ENCODE measurements at places on chromosomes 5 and 9.
A peak's percentile ranks its signal among the peaks of the same experiment; 100 is the strongest.

DNA sequence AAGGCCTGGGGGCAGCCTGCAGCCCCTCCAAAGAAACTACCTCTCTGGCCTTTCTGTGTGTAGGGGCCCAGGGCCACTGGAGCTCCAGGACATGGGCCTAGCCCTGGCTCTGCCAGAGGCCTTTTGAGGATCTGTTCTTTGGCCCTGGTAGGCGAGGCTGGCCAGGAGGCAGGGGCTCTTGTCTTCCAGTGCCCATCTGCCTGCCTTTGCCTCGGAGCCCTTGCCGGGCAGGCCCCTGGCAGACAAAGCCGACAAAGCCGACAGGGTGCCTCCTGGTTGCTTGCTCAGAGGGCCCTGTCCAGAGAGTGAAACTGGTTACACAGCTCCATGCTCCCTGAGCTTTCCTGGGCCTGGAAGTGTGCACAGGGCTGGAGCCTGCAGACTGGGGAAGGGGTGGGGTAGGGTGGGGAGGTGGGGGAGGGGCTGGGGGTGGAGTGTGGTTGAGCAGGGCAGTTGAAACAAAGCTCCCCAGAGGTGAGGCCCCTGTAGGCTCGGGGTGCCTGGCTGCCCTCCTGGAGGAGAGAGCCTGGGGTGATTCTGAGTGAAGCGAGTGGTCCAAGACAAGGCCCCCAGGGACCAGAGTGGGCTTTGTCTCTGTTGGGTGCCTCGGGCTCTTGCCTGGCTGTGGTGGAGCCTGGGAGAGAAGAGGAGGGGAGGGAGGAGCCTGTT is 29.3 kb downstream of the PTPA start:
- peak; percentile 65 for DNase-seq

GRCh38 chr5:72633649-72634048 is 126.4 kb upstream of the ZNF366 start:
- no peak for DNase-seq

DNA sequence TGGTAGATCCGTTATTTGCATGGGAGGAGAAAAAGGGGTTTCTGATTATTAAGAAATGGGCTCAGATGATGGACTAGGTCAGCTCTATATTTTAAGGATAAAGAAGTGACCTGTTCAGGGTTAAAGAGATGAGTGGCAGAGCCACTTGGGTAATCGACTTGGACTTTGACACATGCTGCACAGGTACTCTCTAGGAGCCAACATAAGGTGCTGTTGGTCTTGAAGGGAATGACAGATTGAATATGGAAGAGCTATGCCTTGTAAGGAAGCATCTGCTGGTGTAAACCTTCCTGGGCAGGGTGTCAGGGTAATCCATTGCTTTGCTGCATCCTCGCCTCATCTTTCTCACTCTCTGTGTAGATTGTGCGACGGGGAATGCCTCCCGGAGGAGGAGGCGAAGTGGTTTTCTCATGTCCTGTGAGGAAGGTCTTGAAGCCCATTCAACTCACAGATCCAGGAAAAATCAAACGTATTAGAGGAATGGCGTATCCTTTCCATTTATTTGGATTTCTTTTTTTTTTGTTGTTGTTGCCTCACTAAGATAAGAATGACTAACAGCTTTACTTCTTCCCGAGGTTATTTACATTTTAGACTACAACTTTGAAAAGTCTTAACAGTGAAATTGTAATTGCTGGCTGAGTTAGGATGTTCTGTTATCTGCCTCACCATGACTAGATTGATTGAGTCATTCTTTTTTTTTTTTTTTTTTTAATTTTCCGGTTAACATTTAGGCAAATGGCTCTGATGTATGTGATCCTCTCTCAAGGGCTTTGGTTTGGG is 41.2 kb downstream of the RCL1 start:
- DNase-seq: no peak

DNA sequence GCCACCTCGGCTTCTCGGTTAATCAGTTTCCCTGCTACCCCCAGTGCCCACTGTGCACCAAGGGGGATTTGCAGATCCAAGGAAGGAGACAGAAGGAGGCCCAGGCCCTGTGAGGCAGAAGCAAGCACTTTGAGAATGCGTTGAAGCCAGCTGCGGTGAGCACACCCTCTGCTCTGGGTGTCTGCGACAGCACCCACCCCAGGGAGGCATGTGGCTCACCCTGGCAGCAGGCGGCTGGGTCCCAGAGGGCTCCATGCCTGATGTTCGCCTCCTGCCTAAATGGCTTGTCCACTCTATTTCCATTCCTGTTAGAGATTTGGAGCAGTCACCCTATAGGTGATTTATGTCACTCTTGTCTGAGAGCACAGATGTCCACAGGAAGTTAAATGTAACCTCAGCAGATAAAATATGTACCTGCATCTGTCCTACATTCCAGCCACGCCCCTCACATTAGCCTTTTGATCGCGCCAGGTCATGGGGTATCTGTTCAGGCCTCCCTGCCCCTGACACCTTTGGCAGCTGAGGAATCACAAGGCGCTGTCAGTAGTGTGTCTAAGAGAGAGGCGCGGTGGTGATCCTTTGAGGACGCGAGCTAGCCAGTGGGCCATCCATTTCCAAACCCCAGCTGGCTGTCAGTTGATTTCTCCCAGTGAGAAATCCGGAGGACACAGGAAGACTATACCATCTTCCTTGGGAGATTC is 28.1 kb downstream of the PTGES2 start:
- DNase-seq: peak; percentile 64

GRCh38 chr9:104090578-104090977 is 3.5 kb upstream of the SMC2 start:
- DNase-seq: no peak

DNA sequence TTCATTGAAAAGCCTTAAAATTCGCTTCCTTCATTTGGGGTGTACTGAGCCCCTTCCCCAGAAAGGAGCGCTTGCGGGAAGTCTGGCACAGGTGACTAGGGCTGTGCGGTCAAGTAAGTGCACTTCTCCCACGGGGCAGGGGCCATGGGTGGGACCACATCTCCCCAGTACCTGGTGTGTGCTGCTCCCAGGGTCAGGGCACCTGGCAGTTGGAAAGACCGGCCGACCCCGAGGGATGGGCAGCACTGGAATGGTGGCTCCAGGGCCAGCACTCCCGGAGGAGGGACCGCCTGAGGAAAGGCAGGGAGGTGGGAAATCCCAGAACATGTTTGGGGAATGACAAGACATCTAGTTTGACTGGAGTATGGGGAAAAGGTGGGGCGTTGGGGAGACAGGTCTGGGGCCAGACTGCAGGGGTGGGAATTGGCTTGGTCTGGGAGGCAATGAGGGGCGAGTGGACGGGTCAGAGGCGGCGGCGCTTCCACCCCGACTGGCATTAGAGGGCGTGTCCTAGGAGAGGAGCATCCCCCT is 727 bp upstream of the GLIPR2 start:
- DNase-seq: no peak

GRCh38 chr9:122200960-122201595 is 27.7 kb downstream of the LHX6 start:
- DNase-seq: no peak

- no peak for DNase-seq
Observed at GRCh38 chr5:9196403-9197227, 349.3 kb downstream of the SEMA5A start.

- no peak for DNase-seq
Observed at GRCh38 chr9:92033991-92034390, 81.2 kb downstream of the SPTLC1 start.

- DNase-seq: no peak
Observed at GRCh38 chr5:168132241-168132641, 159.2 kb upstream of the WWC1 start.

- DNase-seq: no peak
Observed at GRCh38 chr5:37662789-37663485, 176.9 kb downstream of the GDNF start.

- DNase-seq: peak; percentile 62
Observed at GRCh38 chr5:135141303-135142268, 107.6 kb upstream of the PITX1 start.

DNA sequence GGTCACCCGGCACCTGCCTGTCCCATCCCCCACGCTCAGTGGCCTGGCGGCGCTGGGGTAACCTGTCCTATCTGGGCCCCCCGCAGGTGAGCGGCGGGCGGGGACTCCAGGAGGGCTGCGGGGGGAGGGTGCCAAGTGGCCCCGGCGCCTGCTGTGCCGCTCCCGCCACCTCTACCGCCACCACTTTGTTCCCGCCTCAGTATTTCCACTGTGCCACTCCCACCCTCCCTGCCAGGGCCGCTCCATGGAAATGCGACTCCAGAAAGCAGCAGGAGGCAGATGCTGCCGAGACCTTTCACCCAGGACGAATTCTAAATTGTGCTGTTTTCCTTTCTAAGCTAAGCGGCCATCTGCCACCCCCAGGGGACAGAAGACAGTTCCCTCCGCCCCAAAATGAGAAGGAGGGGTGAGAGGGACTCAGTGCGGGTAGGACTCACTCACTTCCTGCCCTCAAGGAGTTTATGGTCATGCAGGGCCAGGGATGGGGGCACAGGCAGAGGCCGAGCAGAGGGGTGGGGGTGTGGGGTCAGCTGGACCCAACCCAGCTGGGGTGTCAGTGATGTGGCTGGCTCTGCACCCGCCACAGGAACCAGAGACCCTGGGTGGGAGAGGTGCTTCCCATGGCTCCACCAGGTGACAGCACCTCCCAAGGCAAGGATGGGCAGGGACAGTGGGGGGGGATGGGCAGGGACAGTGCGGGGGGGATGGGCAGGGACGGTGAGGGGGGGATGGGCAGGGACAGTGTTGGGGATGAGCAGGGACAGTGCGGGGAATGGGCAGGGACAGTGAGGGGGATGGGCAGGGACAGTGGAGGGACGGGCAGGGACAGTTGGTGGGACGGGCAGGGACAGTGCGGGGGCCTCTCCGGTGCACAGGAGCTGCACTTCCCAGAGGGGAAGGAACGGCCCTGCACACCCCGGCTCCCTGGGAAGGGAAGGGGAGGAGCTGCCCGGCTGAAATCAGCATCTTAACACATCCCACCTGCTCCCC is 17.8 kb downstream of the NOTCH1 start:
- DNase-seq: peak; percentile 50

DNA sequence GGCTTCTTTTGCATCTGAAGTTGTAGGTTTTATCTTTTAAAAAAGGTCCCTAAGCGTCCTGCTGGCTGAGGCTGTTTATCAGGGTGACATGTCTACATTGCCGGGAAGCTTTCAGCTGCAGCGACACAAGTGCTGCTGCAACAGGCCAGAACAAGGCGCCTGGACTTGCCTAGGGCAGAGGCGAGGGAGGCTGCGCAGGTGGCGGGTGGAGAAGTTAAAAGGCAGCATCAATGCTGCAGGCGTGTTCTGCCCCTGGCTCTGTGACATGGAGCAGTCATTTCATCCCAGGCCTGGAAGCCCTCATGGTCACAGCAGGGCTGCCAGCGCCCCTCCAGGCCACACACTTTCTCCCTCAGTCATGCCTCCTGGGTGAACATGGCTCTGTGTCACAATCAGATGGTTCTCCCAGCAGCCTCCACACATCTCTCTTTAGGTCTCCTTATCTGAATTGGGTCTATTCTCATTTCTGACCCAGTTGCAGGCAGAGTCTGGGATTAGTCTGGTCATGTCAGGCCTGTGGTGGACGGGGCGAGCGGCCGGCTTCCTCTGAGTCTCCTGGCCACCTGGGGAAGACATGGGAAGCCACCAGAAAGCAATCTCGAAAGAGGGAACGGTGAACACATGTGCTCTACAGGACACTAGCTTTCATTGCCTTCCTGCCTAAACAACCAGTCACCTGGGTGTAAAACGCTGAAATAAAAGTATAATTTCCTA is 41.3 kb downstream of the IRX2 start:
- DNase-seq: no peak

- no peak for DNase-seq
Observed at GRCh38 chr5:96725257-96725656, 63.1 kb downstream of the CAST start.

- DNase-seq: no peak
Observed at GRCh38 chr5:95369782-95370181, 21.4 kb upstream of the FAM81B start.

DNA sequence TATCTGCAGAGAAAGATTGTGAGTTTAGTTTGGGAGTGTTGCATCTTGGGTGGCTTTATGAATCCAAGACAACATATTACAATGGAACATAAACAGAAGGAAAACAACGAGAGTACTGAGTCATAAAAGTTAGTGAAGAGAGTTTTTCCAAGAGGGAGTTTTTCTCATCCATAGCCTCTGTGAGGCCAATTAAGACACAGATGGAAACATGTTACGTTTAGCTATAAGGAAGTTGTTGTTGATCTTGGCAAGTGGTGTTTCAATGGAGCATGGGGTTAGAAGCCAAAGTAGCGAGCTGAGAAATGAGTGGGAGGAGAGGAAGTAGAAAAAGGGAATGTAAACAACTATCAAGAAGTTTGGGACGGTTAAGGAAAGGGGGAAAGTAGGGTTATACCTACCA is 53.3 kb upstream of the SPATA31D4 start:
- DNase-seq: peak; percentile 31

DNA sequence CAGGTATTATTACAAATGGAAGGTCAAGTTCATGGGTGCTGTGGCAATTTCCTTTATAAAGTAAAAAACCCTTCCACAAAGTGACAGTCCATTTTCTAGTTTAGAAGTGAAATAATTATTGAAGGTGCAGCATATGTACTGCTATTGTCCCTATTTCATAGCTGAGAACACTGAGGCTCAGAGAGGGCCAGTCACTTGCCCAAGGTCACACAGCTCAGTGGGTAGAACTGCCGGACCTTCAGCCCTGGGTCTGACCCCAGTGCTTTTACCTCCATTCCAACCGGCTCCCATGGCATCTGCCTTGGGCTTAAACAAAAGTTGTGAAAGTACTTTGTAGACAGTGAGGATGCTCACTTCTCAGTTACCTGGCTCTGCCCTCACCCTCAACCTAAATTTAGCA is 150.6 kb upstream of the SMIM23 start:
- no peak for DNase-seq

GRCh38 chr9:69857131-69857530 is 36.5 kb downstream of the CFAP95 start:
- DNase-seq: no peak

DNA sequence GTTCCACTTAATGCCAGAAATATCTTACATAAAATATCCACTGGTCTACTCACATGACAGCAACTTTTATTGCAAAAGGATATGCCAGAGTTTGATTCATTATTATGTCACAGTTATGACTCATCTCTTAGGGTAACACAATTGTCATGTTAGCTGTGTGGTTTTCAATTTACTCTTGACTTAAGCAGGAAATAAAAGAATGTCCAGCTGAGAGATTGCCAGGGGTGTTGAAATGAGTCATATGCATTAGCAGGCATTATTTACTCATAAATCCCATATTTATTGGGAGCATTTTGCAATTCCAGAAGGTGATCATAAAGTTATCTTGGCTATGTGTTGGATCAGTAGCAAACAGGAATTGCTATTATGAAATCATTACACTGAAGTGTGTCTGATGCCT is 1164.6 kb upstream of the CDH18 start:
- DNase-seq: peak; percentile 66

GRCh38 chr9:97675655-97676054 is 21.5 kb downstream of the XPA start:
- DNase-seq: no peak

DNA sequence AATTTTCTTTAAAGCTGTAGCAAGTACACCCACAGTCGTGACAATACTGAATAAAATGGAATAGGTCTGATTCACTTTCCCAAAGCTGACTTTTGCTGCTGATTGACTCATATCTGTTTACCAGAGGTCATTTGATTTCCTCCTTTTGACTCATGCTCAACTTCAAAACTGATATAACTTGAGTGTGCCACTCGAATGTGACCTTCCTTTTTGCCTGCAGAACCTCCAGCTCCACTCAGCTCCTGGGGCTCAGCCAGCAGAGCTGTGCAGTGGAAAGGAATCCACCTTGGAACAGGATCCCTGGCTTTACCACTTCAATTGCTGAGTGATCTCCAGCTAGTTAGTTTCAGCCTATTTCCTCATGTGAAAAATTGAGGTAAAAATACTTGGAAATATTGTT is 84.1 kb downstream of the FEM1C start:
- peak; percentile 46 for DNase-seq

- DNase-seq: no peak
Observed at GRCh38 chr9:97567182-97567893, 65.8 kb downstream of the TSTD2 start.

- no peak for DNase-seq
Observed at GRCh38 chr9:127682351-127683136, 24.2 kb upstream of the CFAP157 start.

All from HT-29 (cell line).